ENCODE measurements at places on chromosomes 2 and 18.

- no peak for DNase-seq
Observed at GRCh38 chr2:207434306-207434705, 95.5 kb upstream of the CREB1 start.

- no peak for DNase-seq
Observed at GRCh38 chr2:156125018-156125417, 207.5 kb downstream of the NR4A2 start.

DNA sequence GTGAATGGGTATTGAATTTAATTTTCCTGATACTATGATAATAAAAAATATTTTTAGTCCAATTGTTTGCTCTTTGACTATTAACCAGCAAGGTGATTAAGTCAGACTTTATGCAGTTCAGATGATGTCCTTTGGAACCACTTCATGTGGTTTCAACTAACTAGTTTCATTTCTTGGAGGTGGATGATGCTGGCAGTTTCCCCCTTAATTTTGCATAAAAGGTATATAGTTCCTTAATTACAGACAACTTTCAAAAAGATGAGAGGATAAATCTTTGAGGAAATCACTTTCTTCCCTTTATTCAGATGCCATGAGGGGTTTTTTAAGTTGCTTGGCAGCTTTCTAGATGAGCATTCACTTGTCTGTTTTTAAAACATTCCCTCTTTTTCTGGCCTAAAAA is 223.1 kb downstream of the PHLPP1 start:
- DNase-seq: no peak

GRCh38 chr2:186125156-186125555 is 360.9 kb upstream of the ZC3H15 start:
- no peak for DNase-seq

Data from T-helper 9 cell (primary cell).